ENCODE measurements at places on chromosomes 16 and 17.

- no peak for DNase-seq
Observed at GRCh38 chr16:2460391-2460713, 443 bp downstream of the TEDC2 start.

DNA sequence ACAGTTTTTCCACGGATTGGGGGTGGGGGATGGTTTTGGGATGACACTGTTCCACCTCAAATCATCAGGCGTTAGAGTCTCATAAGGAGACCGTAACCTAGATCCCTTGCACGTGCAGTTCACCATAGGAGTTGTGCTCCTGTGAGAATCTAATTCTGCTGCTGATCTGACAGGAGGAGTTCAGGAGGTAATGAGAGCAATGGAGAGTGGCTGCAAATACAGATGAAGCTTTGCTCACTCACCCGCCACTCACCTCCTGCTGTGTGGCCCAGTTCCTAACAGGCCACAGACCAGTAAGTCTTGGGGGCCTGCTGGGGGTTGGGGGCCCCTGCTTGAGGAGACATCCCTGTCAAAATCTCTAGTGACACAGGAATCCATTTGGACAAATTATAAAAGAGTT lies 29.8 kb downstream of the SLC39A11 start:
- DNase-seq, result no peak

GRCh38 chr17:54172985-54173316 lies 350.2 kb downstream of the KIF2B start:
- DNase-seq, result no peak

DNA sequence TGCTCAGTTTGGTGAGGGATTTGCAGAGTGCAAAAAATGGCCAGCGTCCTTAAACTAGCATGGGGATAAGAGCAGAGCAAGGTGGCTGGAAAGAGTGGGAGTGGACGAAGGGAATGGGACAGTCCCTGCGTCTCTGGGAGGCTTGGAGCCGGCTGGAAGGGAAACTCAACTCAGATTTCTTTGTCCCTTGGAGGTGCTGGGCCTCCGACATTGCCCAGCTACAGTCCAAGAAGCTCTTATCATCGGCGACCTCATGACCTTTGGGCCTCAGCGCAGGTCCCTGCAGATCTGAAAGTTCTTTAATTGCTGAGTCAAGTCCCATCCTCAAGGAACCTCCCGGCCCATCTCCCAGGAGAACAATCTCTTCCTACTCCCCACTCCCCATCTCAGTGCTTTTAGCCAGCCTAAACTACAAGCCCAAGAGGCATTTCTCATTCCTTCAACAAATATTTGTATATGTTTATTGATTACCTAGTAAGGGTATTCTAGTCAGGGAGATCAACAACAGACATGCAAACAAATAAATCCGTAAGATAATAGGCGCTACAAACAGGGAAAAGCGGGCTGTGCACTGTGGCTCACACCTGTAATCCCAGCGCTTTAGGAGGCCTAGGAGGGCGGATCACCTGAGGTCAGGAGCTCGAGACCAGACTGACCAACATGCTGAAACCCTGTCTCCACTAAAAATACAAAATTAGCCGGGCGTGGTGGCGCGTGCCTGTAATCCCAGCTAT lies 985 bp upstream of the TMEM107 start:
- DNase-seq, result no peak

DNA sequence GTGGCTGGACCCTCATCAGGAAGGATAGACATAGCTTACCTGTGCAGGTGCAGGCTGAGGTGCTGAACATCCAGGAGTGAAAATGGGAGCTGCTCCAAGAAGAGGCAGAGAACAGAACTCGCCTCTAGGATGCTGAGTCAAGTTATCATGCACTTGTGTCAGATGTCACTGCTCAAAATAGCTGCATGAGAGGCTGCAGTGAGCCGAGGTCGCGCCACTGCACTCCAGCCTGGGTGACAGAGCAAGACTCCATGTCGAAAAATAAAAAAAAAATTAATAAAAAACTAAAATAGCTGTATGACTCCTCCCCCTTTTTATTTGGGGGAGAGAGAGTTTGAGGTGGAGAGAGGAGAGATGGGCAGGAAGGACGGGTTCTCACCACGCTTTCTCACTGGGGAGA lies 148.8 kb downstream of the FOXL1 start:
- DNase-seq, result no peak
